ENCODE measurements at places on chromosomes 7 and 10.
A peak's percentile ranks its signal among the peaks of the same experiment; 100 is the strongest.

GRCh38 chr10:35640951-35641675 is 983 bp downstream of the FZD8 start:
- peak; percentile 56 for DNase-seq

- DNase-seq, result peak; percentile 70
These were observed 153.2 kb downstream of the MAD1L1 start for GRCh38 chr7:2079332-2080059.

DNA sequence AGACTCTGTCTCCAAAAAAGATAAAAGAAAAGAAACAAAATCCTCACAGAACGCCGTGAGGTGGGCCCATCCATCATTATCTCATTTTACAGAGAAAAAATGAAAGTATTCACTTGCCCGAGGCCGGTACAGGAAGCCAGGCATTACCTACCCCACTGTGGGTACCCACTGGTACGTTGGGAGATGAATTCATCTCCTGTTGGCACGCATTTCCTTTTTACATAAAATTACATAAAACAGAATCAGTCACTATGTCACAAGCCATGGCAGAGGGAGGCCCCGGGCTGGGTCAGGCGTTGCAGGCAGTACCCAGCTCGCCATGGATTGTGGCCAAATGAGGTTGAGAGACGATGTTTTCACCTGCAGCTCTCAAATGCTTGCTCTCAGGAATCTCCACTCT is 38.6 kb upstream of the TNRC18 start:
- no peak for DNase-seq

DNA sequence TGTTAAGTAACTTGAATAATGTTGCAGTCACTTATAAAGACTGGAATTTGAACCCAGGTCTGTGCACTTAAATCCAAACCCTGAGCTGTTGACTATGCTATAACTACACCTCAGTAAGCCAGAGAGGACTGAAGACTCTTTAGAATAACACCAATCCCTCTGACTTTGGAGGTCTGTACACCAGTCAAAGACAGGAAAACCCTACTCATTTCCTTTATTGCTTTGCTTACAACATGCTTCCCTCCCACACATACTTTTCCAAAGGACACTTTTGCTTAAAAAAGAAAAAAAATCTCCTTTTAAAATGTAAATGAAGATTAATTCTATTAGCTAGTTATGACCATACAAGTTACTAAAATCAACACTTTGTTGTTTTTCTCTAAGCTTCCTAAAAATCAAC is 184.7 kb upstream of the KCTD7 start:
- DNase-seq, result no peak

GRCh38 chr7:151013356-151013732 is 10.9 kb downstream of the ATG9B start:
- no peak for DNase-seq

DNA sequence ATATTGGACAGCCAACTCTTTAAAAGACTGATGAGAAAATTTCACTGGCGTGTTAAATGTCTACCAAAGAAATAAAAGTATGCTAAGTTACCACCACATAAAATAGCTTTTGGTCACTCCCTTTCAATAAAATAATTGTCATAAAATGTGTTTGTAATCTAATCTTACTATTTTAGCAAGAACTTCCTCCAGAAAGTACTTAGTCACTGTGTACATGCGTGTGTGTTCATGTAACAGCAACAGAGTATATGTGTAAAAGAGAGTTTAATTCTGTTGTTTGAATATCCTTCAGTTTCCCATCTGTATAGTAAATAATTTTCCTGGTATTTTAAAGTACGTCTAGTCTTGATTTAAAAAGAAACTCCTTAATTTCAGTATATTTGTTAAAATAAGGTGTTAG is 35.0 kb upstream of the WASL start:
- no peak for DNase-seq

- no peak for DNase-seq
These were observed 595 bp upstream of the SUN1 start for GRCh38 chr7:831596-832166.

GRCh38 chr10:114758331-114758730 is 63.2 kb upstream of the FHIP2A start:
- no peak for DNase-seq

- DNase-seq, result no peak
These were observed 843.6 kb downstream of the SORCS1 start for GRCh38 chr10:106320876-106321275.

DNA sequence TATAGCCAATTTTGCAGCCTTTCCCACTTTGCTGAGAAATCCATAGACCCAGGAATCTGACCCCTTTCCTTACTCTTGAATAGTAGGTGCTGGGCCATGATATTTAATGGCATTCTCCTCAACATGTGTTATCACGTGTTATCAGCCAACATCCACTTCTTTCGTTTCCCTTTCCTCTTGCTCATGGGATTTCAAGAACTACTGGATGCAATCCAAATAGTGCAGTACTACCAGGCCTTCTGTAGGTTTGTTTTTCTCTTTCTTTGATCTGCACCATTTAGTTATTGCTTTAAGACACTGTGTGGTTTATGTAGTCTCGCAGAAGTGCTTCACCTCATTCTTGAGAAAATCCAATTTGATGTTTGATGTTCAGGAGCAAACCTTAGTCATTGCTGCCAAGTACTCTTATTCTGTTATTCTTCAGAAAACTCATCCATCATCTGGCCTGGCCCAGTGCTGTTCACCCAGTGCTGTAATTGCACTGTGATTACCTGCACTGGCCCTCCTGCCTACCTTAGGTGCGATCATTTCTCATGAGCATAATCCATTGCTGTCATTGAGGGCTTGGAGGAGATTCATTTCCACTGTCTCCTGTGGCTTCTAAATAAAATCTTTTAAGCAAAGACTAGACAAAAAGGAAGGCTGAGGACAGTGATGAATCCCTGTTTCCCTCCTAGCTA is 315.3 kb downstream of the BMPER start:
- DNase-seq, result no peak
